ENCODE measurements at places on chromosomes 5 and 9. TPM values are rescaled to one million over a fixed set of nuclear protein-coding genes. Genes with fewer than 3 reads are reported as not detected.
A peak's percentile ranks its signal among the peaks of the same experiment; 100 is the strongest.

The TNFSF15 gene
- 0.35 TPM for total RNA-seq

DNA sequence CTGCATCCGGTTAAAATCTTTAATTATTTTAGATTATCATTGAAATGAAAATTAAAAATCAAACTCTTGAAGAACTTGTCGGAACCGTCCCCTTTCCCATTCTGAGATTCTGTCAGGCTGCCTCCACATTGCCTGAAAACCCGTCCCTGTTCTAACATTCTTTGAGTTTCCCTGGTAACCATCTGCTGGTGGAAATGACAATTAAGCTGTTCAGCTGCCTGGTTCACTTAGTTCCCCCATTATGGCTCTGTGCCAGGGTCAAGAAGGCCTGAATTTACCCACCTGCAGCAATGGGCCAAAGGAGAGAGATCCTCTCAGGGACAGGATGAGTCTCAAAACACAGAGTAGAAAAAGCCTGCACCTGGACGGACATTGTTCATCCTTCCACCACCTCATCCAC lies 11.8 kb upstream of the TCOF1 start:
- peaks cover 4% of the 10 kb centered on the region for H3K4me1 ChIP-seq
- no peak overlapping the region for H3K27ac ChIP-seq
- DNase-seq = no peak
- H3K4me3 ChIP-seq = no peak overlapping the region
- H3K27me3 ChIP-seq = no peaks in the 10 kb centered on the region
- no peaks in the 10 kb centered on the region for H3K36me3 ChIP-seq

The OTULINL gene
- 0.68 TPM for total RNA-seq

- no peaks in the 10 kb centered on the region for H3K36me3 ChIP-seq
- no peaks in the 10 kb centered on the region for H3K4me1 ChIP-seq
- H3K27me3 ChIP-seq = no peaks in the 10 kb centered on the region
- DNase-seq = peak; percentile 29
Observed at GRCh38 chr5:141349917-141350619, at the start of gene PCDHGB1. Gene PCDHGB1 (plus strand): TSS chr5:141350099. CDS start chr5:141350261, 162 bp downstream.

The FBLL1 gene
- total RNA-seq = not detected

DNA sequence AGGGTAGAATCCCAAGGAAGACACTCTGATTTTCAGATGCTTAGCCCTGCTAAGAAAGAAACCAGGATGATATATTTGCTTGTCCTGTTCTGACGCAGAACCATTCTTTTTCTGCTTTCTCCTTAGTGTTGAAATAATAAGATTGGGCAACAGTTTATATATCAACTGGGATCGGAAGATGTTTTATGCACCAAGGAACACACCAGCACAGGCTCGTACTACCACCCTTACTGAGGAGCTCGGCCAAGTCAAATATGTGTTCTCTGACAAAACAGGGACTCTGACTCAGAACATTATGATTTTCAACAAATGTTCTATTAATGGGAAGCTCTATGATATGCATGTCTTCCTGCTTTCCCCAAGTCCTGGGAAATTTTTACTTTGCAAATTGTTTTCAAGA lies 19.0 kb upstream of the RUSC2 start:
- peak overlapping the region; percentile 48 for H3K27ac ChIP-seq
- no peak for DNase-seq
- H3K36me3 ChIP-seq = no peaks in the 10 kb centered on the region
- H3K4me3 ChIP-seq = no peak overlapping the region
- H3K27me3 ChIP-seq = no peaks in the 10 kb centered on the region
- no peaks in the 10 kb centered on the region for H3K4me1 ChIP-seq

GRCh38 chr9:112112941-112113681 lies 62.0 kb downstream of the SUSD1 start:
- H3K36me3 ChIP-seq = no peaks in the 10 kb centered on the region
- H3K27ac ChIP-seq = no peak overlapping the region
- H3K27me3 ChIP-seq = no peaks in the 10 kb centered on the region
- H3K4me1 ChIP-seq = peaks cover 14% of the 10 kb centered on the region
- peak; percentile 60 for DNase-seq

DNA sequence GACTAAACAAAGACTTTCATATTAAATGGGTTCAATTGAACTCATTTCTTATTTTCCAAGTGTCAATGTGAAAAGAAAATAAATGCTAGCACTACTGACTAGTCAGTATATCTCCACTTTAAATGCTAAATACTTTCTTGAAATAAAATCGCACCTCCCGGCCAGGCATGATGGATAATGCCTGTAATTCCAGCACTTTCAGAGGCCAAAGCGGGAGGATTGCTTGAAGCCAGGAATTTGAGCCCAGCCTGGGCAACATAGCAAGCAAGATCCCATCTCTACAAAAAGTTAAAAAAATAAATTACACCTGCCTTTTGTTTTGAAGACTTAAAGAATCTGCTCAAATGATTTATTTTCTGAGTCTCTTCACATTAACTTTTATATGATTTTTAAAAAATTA lies 34.7 kb downstream of the WDR36 start:
- H3K4me1 ChIP-seq = no peaks in the 10 kb centered on the region
- DNase-seq = no peak
- H3K27me3 ChIP-seq = no peaks in the 10 kb centered on the region
- no peak overlapping the region for H3K4me3 ChIP-seq
- H3K36me3 ChIP-seq = no peaks in the 10 kb centered on the region

The ADAMTS13 gene
- total RNA-seq = 12.7 TPM

The CAVIN4 gene
- total RNA-seq = not detected
